ENCODE measurements at places on chromosomes 1 and 21. TPM values are rescaled to one million over a fixed set of nuclear protein-coding genes. Genes with fewer than 3 reads are reported as not detected.

- DNase-seq: no peak
Measured at GRCh38 chr1:216847397-216848036, 124.3 kb upstream of the ESRRG start.

DNA sequence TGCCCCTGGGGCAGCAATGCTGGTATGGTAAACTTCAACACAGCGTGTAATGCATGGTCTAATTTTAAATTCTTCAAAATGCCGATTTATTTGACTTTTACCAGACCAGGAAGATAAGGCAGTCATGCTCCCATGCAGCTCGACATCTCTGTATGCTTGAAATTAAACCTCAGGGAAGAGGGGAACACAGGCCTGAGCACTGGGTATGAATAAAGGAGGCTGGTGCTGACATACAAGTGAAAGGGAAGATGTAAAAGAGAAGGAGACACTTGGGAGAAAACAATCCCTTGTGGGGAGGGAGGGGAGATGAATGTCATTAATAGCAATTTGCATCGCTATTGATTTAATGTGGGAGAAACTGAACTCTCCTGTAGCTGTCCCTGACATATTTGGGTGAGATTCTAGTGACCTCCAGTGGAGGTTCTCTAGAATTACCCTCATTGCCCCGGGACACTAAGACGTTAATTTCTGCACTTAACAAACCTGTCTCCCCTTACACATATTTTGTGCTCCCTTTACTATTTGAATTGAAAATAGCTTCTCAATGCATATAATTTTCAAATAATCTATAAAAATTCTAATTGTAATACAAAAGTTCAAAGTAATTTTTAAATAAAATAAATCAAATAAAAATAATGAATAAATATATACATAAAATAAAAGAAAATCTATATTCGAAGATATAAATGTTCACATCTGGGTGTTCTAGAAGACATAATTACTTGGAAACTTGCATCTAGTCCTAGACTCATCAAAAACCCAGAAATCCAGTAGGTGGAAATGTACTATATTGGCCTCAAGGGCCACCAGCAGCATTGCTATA lies 283.1 kb downstream of the LMX1A start:
- DNase-seq: no peak

GRCh38 chr1:90761781-90762589 lies 44.9 kb upstream of the BARHL2 start:
- no peak for DNase-seq

Gene HES5
- total RNA-seq: 5.1 TPM

Gene ZNF648
- 0.34 TPM for total RNA-seq
